ENCODE measurements at places on chromosomes 5 and 9. TPM values are rescaled to one million over a fixed set of nuclear protein-coding genes. Genes with fewer than 3 reads are reported as not detected.

GRCh38 chr9:131824953-131825495 lies 85.1 kb upstream of the RAPGEF1 start:
- H3K36me3 ChIP-seq: no peaks in the 10 kb centered on the region
- no peaks in the 10 kb centered on the region for H3K4me1 ChIP-seq
- no peak overlapping the region for H3K4me3 ChIP-seq
- peaks cover 9% of the 10 kb centered on the region for H3K27me3 ChIP-seq
- no peak for DNase-seq
- H3K27ac ChIP-seq: no peak overlapping the region

DNA sequence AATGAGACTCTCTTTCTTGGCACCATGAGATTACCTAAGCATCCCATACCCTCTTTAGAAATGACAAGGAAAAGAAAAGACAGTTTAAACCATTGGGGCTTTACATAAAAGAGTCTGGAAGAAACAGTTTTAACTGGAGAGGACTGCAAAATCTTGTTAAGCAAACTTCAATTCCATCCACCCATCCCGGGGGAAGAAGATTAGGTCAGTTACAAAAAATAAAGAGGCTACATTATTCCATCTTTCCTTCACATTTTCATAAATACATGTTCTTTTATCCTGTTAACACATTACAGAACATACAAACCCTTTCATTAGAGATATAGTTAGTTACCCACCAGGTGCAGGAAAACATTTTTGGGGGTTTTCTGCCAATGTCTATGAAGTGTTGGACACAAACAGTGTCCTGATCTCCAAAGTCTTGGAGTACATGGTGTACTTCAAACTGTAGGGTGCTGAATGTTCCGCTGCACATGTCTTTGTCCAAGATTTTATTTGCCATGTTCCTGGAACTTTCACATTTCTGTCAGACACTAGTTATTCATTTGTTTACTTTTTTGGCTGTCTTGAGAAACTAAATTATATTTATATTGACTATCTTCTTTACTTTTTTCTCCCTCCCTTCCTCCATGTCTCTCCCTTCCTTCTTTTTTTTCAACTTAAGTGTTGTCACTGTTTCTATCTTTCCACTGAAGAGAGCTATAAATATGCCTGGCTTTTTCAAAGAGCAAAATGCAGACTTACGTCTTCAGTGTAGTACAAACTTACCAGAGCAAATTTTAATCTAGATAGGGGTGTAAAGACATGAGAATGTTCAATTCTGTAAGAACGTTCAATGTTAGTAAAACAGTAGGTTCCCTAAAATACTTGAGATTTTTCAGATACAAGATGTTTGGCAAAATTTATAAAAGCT lies 410.9 kb upstream of the PRR16 start:
- H3K4me3 ChIP-seq: no peak overlapping the region
- H3K27me3 ChIP-seq: no peaks in the 10 kb centered on the region
- H3K4me1 ChIP-seq: no peaks in the 10 kb centered on the region
- no peak overlapping the region for H3K27ac ChIP-seq
- no peak for DNase-seq
- H3K36me3 ChIP-seq: no peaks in the 10 kb centered on the region

GRCh38 chr5:130692770-130693169 lies 472.3 kb downstream of the HINT1 start:
- H3K36me3 ChIP-seq: no peaks in the 10 kb centered on the region
- no peak for DNase-seq
- peaks cover 8% of the 10 kb centered on the region for H3K27me3 ChIP-seq
- no peak overlapping the region for H3K4me3 ChIP-seq
- no peaks in the 10 kb centered on the region for H3K4me1 ChIP-seq

DNA sequence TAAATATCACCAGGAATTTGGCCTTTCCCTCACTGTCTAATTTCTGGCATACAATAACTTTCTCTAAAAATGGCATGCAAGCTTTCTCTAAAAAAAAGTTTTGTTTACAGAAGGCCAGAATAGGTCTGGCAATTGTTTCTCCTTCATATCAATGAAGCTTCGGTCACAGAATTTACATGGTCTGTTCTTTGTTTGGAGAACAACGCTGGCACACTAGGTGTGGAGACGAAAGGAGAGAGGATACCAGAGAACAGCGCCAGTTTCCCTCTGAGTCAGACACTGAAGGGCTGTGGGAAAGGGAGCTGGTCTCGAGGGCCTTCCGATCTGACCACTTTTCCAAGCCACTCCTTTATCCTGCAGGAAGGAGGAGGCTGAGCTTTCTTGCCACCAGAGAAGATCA lies 60.1 kb upstream of the ITGA1 start:
- H3K4me1 ChIP-seq: peaks cover 32% of the 10 kb centered on the region
- no peak overlapping the region for H3K27ac ChIP-seq
- H3K27me3 ChIP-seq: no peaks in the 10 kb centered on the region

The GMCL2 gene
- total RNA-seq: not detected

DNA sequence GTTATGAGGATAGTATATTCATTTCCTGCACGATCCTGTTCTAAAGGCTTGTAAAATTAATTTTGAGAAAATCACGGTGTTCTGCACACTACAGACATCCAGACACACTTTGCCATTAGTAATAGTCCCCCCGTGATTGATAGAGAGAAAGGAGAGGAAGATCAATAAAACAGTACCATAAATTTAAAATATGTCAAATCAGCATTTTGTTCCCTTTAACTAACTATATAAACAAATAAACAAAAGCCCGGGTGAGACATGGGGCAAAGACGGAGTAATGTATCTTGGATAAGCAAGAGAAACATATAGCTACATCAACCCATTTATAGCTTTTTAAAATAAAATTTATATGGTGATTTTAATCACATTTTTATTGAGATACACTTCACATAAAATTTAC lies 10.6 kb upstream of the CER1 start:
- no peaks in the 10 kb centered on the region for H3K4me1 ChIP-seq
- DNase-seq: no peak
- peaks cover 9% of the 10 kb centered on the region for H3K27me3 ChIP-seq

DNA sequence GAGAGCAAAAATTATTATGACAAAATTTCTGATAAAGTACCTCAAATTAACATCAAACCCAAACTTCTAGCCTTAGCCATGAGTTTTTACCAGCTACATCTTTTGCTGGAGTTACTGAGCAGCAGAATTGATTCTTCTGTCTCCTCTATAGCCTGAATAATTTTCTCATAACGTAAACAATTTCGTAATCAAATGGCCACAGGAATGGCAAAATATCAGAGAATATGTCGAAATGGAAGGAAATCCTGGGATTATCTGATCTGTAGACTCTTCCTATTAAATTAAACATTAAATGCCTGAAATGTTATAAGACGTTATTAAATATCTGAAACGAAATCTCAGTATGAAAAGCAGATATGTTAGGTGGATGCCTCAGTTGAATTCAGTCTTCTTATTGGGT lies 41.1 kb downstream of the LURAP1L start:
- H3K4me1 ChIP-seq: no peaks in the 10 kb centered on the region
- H3K4me3 ChIP-seq: no peak overlapping the region
- no peaks in the 10 kb centered on the region for H3K36me3 ChIP-seq
- DNase-seq: no peak
- no peaks in the 10 kb centered on the region for H3K27me3 ChIP-seq

- H3K27ac ChIP-seq: no peak overlapping the region
- no peaks in the 10 kb centered on the region for H3K36me3 ChIP-seq
- H3K4me3 ChIP-seq: no peak overlapping the region
- peaks cover 28% of the 10 kb centered on the region for H3K4me1 ChIP-seq
- no peak for DNase-seq
Measured at GRCh38 chr5:370959-371810, 49.7 kb downstream of the AHRR start.

The PCDHA10 gene
- not detected for total RNA-seq
